ENCODE measurements at places on chromosomes 2 and 18.

DNA sequence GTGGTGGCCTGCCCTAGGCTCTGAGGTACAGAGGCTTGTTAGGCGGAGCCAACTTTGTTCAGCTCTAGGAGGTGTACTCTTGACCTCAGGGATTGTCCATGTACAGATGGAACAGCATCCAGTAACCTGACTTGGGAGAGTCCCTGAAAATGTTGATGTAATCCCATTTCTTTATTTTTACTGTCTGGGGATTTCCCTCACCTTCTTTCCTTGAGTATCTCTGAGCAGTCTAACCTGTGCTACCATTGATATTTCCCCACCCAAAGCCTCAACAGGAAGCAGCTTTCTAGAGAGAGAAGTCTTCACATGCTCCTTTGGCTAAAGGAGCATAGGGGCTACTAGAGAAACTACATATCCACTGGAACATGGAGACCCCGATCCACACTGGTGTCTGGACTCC is 10.4 kb downstream of the IL36A start:
- no peak for DNase-seq

DNA sequence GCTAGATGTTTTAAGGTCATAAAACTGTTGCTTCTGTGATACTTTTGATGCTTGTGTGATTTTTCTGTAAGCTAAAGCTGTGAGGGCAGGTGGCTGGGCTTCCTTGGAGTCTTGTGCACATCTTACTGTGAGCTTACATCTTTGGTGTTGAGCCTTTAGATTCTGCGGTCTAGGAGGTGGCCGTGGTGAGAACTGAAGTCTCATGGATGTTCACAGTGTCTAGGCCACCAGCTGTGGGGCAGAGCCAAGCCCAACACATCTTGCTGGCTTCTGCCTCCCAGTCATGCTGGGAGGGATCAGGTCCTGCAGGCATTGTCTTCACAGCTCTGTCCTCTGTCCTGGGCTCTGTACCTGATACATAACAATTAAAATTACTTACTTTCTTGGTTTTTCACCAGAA is 219.7 kb upstream of the HS6ST1 start:
- DNase-seq, result no peak

GRCh38 chr18:58581265-58581664 is 47.6 kb downstream of the ALPK2 start:
- DNase-seq, result peak; percentile 94

DNA sequence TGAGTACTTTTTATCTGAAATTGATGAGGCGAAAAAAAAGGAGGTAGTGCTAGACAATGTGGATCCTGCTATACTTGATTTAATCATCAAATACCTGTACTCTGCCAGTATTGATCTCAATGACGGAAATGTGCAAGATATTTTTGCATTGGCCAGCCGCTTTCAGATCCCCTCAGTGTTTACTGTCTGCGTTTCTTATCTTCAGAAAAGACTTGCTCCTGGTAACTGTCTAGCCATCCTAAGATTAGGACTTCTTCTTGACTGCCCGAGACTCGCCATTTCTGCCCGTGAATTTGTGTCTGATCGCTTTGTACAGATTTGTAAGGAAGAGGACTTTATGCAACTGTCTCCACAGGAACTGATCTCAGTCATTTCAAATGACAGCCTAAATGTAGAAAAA is 453 bp downstream of the KLHL41 start:
- no peak for DNase-seq

GRCh38 chr2:46167924-46168323 is 129.3 kb upstream of the EPAS1 start:
- DNase-seq, result no peak
